ENCODE measurements at places on chromosomes 5 and 9.

- DNase-seq: no peak
Measured at GRCh38 chr9:32004431-32005076, 379.9 kb upstream of the ACO1 start.

DNA sequence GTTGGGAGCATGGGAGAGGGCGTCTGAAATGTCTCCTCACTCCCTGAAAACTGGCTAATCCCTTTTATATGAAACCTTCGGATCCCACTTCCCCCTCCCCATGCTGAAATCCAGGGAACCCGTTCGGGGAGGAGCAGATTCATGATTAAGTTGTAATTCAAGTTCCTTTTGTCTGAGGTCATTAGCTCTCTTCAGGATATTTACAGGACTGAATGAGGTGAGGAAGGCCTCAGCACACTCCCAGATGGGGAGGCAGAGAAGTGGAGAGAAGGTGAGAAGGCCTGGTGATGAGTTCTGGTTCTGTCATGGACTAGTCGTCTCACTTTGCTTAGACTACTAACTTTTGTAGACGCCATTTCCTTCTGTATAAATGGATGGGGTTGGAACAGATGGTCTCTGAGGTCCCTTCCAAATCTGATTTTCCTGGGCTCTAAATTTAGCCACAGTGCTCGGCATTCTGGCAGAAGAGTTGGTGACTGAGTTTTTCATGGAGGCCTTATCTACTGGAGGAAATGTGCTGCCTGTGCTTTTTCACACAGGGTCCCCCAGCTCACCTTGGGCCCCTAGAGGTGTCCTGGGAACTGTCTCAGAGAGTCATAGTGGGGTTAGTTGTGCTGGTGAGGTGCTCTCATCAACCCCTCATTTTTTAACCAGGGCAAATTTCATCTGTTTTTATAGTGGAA lies 62.3 kb downstream of the PRDM6 start:
- no peak for DNase-seq

- DNase-seq: no peak
Measured at GRCh38 chr5:142151436-142152383, 43.1 kb downstream of the NDFIP1 start.

DNA sequence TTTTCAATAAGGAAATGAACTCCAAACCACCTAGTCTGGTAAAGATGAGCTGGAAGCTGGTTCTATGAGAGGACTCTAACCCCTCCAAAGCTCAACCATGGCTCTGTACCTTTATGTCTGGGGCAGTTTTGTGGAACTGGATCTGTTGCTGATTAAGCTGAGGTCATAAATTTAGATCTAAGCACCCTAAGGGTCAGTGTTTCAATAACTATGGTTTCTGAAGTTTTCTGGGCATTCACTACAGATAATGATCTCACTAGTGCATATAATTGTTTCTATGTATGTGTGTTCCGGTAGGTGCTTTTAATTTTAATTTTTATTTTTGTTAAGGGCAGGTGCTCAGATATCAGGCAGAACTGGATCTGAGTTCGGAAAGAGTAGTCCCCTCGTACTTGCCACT lies 258.7 kb upstream of the PANK3 start:
- no peak for DNase-seq

- DNase-seq: no peak
Measured at GRCh38 chr5:137250421-137250820, 248.7 kb downstream of the SPOCK1 start.

DNA sequence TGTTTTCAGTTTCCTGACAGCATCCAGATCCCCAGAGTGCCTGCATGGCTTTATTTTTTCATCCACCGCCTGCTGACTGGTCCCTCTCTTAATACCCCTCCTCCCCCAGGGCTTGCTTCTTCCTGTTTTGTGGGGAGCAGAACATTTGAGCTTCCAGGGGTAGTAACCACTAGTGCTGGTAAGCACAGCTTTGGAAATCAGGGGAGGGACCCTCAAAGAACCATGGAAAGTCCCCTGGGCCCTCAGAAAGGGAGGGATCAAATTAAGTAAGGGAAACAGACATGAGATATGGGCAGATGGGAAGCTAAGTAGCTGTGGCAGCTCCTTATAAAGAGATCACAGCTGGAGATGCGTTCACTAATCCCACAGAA lies 26.8 kb downstream of the GRIA1 start:
- DNase-seq: no peak

- no peak for DNase-seq
Measured at GRCh38 chr9:133672503-133673257, 36.5 kb downstream of the DBH start.

GRCh38 chr9:134403682-134404301 lies 77.5 kb downstream of the RXRA start:
- DNase-seq: peak; percentile 38

GRCh38 chr9:21357479-21358460 lies 7.1 kb upstream of the IFNA6 start:
- no peak for DNase-seq

- peak; percentile 22 for DNase-seq
Measured at GRCh38 chr5:31531543-31531887, 378 bp downstream of the DROSHA start.

- no peak for DNase-seq
Measured at GRCh38 chr9:76296561-76297310, 97.5 kb downstream of the RFK start.

DNA sequence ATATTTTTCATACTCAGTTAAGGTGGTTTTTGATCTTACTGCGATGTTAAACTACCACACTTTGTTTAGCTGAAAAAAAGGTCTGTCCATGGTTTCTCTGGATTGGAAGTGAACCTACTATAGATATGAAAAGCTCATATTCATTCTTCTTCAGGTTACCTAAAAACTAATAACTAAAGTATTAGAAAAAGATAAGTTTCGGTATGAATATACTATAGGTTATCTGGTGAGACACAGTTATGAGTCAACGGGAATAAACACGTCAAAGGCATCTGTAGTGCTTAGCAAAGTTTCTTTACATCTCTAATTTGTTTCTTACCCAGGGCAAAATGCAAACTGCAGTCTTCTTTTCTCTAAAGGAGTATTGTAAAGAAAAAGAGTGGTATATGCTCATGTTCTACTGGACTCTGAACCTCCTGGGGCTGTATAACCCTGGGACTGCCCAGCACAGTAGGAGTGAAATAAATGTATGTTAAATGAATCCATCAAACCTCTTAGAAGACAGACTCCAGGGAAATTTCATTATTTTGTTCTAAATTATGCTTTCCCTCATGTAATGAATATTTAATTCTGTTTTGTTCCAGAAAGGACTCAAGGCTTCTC lies 521.9 kb downstream of the PDE4D start:
- no peak for DNase-seq

GRCh38 chr9:31210978-31211570 lies 1173.4 kb upstream of the ACO1 start:
- DNase-seq: no peak

GRCh38 chr5:107058235-107058634 lies 612.5 kb downstream of the EFNA5 start:
- DNase-seq: no peak

DNA sequence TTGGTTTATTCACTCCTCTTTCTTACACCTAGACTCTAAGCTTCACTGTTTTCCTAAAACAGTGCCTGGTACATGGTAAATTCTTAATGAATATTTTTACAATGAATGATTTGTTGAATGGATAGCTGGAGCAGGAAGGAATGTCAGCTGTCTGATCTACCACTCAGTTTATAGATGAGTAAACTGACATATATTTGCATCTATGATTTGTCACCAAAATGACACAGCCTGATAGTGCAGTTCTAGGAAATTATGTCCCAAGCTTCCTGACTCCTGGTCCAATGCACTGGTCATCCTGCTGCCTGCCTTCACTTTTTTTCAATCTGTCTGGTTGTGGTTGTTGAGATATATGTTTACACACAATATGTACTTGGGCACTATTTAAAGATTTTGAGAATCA lies 651.7 kb upstream of the WWC1 start:
- DNase-seq: no peak

- no peak for DNase-seq
Measured at GRCh38 chr9:117882171-117882570, 178.0 kb downstream of the TLR4 start.

DNA sequence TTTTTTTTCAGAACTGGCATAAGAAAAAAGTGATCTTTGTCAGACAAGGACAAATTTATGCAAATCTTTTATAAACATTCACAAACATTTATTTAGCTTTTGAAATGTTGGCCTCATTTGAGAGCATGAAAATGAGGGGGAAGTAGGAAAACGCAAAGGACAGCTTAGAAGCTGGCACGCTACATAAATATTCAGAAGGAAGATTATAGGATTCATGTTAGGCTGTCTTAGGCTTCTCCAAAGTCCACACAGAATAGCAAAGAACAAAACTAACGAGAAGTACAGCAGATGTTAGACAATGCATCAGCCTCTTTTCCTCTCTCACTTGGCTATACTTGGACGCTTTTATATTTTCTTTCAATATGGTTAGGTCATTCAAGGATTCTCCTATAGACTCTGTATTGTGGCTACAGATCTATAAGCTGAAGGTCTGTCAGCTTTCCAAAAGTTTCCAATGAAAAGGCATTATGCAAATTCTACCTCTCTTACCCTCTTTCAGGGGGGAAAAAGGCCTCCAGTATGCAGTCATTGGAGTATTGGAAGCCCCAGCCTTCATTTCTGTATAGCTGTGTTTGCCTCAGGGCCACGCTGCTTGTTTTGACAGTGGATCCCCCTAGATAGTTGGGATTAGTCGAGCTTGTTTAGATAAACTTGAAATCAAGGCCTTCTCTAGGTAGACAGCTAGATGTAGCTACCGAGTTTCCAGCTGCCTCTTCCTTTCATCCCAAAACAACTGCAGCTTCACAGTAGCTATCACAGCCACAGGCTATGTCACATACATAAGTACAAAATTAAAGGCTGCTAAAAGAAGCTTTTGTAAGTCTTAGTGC lies 153.0 kb downstream of the DENND1A start:
- no peak for DNase-seq

GRCh38 chr5:24183981-24184380 lies 460.8 kb downstream of the CDH10 start:
- DNase-seq: no peak

DNA sequence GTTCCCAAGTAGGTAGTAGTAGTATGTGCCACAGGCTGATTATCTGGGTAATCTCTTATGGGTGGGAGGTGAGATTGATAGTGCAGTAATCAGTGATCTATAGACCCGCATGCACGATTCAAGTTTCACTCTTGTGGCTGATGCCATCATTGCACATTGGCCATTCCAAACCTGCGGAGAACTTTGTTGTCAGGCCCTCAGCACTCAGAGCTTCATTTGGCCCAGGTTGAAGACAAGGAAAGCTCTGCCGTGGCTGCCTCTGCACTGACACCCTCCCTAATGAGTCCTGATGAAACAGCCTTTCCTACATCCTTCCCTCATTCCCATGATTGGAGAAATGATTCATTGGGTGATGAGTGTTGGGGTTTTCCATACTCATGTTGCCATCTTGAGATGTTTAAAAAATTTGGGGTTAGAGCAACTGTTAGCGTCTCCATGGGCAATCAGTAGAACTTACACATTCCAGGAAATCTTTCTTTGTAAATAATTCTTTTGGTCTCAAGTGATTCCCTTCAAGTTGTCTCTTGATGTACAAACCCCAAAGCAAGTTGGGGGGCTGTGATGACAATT lies 22.9 kb downstream of the PROP1 start:
- DNase-seq: no peak

DNA sequence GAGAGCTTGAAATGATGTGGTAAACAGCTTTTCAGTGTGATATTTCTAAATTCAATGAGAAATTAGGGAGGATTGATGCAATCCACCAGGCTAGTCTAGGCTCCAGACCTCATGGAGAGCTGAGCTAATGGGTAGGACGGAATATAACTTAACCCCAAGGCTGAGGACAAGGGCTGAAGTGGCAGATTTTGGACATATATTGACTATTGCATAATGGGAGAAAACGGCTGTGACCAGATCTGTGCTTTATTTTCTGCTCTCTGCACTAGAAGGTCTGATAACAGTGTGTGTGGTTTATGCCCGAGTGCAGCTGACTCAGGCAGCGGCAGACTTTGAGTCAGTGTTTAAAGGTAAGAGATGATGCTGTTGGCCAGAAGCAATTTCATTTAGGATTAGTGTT lies 70.6 kb downstream of the ACTBL2 start:
- no peak for DNase-seq

GRCh38 chr9:7844242-7844641 lies 44.7 kb upstream of the DMAC1 start:
- DNase-seq: peak; percentile 18

DNA sequence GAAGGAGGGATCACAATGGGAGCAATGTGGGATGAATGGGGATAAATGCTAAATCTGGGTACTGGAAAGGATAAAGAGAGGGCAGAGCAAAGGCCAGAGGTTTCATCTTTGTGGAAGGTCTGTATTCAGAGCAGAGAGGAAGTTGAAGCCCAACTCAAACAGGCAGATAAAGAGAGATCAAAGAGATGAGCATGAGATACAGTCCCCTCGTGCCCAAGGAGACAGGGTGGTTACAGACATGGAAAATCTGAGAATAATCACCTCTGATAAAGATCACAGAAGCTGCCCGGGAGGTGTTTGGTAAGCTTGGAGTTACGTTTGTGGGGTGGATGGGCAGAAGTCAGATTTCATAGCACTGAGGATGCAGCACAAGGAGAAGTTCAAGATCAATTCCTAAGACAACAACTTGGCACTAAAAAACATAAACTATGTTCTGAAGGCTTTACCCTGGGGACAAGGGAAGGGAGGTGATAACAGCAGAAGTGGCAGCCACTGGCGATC lies 459 bp upstream of the ERAP2 start:
- no peak for DNase-seq

GRCh38 chr5:149883550-149883949 lies 61.0 kb downstream of the PDE6A start:
- DNase-seq: no peak

DNA sequence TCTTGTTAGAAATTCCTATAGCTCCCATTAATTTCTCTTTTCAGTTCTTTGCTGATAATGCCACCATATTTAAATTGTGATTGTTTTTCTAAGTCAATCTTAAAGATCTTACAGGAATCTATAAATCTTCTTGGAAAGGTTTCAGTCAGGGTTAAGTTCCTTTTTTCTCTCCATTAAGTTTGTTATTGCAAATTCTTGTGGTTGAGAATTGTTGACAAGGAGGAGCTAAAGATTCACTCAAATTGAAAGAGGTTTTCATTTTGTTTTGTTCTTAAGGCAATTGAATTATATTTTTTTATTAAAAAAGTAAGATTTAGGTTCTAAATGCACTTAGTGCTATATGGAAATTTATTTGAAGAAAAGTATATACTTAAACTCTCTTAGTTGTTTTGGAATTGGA lies 213.4 kb downstream of the PRR16 start:
- no peak for DNase-seq

All from naive thymus-derived CD4-positive, alpha-beta T cell (primary cell).